ENCODE measurements at places on chromosomes 3 and 15.
A peak's percentile ranks its signal among the peaks of the same experiment; 100 is the strongest.

DNA sequence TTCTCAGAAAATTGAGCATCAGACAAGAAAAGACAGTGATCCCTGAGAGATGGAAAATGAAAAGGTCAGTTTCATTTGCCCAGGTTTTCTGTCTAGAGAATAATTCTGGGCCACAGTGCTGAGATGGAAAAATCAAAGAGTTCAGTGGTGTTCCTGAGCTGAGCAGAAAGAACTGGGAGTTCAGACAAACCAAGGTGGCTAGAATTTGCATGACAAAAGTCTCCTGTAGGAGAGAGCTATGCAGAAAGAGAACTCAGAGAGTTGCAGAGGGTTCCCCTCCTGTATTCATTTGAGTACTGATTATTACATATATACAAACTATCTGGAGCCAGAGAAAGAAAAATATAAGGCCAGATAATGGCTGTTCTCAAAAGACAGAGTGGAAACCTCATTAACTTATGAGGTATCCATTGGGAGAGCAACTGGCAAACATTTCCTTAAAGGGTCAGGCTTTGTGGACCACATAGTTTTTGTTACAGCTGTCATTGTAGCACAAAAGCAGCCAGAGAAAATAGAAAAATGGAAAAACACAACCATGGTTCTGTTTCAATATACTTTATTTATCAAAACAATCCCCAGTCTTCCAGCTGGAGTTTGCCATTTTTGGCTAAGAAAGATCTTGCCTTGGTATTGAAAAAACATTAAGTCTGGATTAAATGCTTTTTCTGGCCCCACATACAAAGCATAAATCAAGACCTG is 1004.1 kb downstream of the TBL1XR1 start:
- DNase-seq: no peak

DNA sequence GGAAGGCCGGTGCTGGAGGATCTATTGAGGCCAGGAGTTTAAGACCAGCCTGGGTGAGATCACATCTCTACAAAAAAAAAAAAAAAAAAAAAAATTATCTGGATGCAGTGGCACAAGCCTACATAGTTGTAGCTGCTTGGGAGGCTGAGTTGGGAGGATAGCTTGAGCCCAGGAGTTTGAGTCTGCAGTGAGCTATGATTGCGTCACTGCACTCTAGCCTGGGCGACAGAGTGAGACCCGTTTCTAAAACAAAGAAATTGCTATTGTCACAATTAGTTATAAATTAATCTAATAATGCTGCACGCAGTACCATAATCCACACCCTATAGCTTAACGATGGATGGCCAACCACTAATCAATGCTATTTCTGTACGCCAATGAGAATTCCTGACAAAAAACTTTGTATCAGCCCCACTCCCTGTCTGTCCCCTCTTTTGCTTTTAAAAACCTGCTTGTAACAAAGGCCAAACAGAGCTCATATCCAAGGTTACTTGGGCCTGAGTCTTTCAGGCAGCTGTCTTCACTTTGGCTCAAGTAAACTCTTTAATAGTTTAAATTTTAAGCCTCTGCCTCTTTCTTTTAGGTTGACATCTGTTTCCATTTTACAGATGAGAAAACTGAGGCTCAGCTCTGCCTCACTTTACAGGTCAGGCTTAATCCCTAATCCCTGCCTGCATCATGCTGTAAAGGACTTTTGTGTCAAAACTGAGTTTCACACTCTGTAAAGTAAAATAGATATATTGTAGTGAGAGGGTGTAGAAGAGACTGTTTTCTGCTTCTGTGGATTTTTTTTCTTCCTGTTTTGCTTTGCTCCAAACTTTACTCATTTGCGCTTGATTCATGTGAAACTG is 10.9 kb downstream of the FLNB start:
- DNase-seq: no peak

DNA sequence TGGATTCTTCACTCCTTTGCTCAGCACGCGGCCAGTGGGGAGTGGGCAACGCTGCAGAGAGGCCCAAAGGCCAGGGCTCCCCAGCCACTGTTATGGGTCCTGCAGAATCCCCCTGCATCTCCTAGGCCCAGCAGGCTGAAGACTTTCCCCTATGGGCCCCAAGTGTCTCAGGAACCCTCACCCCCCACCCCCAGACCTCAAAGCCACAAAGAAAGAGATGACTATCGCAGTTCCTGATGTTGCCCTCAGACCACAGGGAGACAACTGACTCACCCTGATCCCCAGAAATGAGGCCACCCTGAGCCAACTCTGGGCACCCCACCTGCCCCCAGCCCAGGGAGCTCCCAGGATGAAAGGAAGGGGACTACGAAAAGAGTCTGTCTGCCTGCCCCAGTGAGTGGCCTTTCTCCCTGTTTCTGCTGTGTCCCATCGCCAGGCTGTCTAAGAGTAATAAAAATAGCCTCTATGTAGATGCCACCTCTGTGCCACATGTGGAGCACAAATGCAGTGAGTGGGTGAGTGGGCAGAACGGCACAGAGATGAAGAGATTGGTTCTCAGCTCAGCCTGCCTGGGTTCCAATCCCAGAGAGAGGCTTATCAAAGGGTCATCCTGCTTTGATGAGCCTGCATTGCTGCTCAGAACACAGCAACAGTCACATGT is 283.0 kb downstream of the UACA start:
- peak; percentile 63 for DNase-seq

DNA sequence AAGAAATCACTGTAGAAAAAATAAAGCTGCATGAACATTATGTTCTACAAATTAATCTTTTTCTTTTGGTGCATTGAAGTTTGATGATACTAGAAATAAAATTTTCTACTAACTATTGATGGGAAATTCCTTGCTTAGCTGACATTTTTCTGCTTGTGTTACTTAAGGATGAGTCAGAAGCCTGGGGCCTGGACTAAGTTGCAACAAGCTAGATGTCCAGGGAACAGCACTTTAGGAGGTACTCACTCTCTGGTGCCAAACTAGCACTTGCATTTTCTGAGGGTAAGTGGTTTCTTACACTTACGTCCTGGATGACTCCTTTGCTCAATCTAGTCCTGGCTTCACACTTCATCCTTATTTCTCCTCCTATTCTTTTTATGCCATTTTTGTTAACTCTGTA is 945.1 kb downstream of the IGSF11 start:
- no peak for DNase-seq

GRCh38 chr15:40053831-40054604 is 15.0 kb upstream of the SRP14 start:
- DNase-seq: no peak

DNA sequence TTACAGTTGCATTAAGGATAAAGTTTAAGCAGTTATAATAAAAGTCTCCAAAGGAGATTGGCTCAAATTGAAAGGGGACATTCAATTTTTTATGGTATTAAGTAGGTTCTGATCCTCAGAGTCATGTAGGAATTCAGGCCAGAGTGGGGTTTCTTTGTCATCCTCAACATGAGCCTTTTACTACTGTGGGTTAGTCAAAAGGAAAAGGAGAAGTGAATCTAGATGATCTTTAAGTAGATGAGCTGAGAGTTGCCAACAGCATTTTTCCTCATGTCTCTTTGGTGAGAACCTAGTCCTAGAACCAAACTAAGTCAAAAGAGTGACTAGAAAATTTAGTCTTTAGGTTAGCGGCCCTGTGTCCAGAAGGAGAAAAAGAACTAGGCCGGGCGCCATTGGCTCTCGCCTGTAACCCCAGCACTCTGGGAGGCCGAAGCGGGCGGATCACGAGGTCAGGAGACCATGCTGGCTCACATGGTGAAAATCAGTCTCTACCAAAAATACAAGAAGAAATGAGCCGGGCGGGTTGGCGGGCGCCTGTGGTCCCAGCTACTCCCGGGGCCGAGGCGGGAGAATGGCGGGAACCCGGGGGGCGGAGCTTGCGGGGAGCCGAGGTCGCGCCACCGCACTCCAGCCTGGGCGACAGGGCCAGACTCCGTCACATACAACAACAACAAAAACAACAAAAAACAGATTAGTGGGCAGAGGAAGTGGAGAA is 4.2 kb upstream of the CHL1 start:
- DNase-seq: no peak

- DNase-seq: no peak
Observed at GRCh38 chr15:73264881-73265280, 103.9 kb downstream of the HCN4 start.

- no peak for DNase-seq
Observed at GRCh38 chr3:182083112-182083511, 371.4 kb downstream of the SOX2 start.

GRCh38 chr15:55257938-55258337 is 31.7 kb downstream of the RAB27A start:
- no peak for DNase-seq

DNA sequence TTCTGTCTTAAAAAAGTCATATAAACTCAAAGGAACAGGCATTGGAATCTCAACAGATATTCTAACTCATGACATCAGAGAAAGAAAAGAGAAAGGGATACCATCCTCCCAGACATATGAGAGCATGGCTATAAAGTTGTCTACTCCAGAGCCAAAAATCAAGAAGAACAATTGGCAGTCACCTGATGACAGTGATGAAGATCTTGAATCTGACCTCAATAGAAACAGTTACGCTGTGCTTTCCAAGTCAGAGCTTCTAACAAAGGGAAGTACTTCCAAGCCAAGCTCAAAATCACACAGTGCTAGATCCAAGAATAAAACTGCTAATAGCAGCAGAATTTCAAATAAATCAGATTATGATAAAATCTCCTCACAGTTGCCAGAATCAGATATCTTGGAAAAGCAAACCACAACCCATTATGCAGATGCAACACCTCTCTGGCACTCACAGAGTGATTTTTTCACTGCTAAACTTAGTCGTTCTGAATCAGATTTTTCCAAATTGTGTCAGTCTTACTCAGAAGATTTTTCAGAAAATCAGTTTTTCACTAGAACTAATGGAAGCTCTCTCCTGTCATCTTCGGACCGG is 35.9 kb downstream of the UNC13C start:
- DNase-seq: no peak

DNA sequence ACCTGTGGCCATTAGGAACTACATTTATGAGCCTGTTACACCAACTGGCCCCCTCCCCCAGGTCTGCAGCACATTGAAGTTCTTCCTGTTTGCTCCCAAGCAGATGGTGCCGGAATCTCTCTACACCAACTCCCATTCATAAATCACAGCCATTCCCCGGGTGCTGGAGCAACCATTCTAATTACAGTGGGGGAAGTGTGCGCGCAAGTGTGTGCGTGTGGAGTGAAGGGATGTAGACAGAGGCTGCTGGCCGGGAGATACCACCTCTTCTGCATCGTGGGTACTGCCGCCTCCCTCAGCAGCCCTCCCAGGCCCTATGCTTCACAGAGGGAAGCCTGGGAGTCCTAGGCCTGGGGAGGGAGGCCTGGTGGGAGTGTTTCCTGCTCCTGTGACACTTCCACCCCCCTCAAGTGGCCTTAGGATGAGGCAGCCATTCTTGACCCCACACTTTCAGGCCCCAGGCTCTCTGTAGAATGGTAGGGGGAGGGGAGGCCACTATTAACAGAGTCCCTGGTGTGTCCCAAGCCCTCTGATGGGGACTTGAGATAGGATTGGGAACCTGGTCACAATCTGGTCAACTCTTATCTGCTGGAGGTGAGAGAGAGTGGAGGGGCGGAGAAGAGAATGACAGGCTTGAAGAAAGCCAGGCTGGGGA is 69.1 kb downstream of the MAGEF1 start:
- no peak for DNase-seq

GRCh38 chr15:38651328-38652038 is 86.9 kb upstream of the RASGRP1 start:
- no peak for DNase-seq

GRCh38 chr3:126433496-126434263 is 39.0 kb downstream of the CFAP100 start:
- no peak for DNase-seq

DNA sequence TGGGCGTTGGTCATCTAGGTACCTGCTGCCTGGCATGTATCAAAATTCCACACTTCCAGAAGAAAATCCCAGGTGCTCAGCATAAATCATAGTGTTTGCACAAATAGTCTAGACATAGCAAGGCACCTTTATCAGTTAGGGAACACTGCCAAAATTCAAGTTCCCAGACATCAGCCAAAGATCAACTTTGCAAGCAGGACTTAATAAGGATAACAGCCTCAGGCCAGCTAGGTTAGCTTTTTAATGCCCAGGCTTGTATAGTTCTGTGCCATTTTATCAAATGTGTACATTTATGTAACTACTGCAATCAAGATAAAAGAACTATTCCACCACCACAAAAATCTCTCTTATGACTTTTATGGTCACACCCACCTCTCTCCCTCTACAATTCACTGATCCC is 30.7 kb downstream of the DZIP3 start:
- no peak for DNase-seq

- DNase-seq: no peak
Observed at GRCh38 chr15:45144775-45145174, 15.0 kb downstream of the DUOX1 start.

DNA sequence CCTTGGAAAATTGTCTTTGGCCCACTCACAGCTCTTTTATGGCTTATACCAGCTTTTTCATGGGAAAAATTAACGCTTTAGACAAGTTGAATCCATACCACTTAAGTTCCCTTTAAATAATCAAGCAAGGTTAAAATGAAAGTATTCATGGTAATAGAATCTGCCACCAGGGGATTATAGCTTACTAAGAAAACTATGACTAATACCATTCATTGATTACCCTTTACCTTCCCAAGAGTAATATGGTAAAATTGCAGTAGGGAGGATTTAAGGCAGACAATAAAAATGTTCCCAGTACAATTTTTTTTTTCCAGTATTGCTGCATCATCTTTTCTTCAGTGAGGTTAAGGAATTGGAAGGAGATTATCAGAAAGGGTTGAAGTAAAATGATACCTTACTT is 641.1 kb upstream of the NAALADL2 start:
- DNase-seq: no peak

- DNase-seq: no peak
Observed at GRCh38 chr3:7280318-7280717, 419.4 kb downstream of the GRM7 start.

GRCh38 chr3:138289701-138290100 is 40.0 kb downstream of the NME9 start:
- no peak for DNase-seq

DNA sequence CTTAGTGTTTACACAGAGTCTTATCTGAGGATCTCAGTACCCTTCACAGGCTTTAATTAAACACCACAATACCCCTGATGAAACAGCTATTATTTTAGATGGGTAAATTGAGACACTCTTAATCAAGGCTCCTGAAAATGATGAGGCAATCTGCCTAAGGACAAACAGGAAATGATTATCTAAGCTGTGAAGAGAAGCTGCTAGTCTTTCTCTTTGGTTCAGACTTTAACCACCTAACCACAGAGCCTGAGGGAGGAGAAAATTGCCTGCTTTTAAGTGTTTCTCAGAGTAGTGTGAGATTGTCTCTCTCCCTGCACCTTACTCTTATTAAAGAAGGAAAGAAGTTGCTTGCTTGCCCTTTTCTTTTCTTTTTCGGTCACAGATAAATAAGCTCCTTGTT is 364.3 kb upstream of the ADAMTS9 start:
- DNase-seq: no peak

DNA sequence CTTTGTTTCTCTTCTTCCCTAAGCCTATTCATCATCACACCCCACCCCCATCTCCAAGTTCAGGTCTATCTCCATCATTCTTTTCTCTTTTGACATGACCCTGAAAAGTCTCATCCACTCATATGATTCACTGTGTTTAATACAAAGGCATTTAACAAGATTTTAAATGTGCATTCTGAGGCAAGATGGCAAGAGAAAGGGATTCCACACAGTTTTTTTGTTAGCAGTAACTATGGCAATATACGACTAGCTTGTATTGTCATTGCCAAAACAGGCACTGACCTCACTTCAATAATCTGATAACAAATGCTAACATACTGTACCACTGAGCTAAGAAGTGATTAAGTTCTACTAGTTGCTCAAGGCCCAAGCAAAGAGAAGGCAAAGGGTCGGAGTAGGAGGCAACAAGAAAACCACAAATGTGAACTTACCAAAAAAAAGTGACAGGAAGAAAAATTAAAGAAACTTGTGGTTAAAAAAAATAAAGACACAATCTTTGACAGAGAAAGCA is 53.2 kb downstream of the FBN1 start:
- DNase-seq: no peak

- no peak for DNase-seq
Observed at GRCh38 chr3:16834753-16835152, 50.0 kb upstream of the PLCL2 start.

Data from stimulated activated CD4-positive, alpha-beta T cell treated with anti-CD3 and anti-CD28 coated beads, TNF-alpha, amount 100 ng/mL, for 24 hours (primary cell).